NCI-H1048 (cell line): ENCODE measurements at places on chromosomes 1 and 21.

GRCh38 chr1:190022709-190023108 is 455.0 kb downstream of the BRINP3 start:
- DNase-seq, result no peak

DNA sequence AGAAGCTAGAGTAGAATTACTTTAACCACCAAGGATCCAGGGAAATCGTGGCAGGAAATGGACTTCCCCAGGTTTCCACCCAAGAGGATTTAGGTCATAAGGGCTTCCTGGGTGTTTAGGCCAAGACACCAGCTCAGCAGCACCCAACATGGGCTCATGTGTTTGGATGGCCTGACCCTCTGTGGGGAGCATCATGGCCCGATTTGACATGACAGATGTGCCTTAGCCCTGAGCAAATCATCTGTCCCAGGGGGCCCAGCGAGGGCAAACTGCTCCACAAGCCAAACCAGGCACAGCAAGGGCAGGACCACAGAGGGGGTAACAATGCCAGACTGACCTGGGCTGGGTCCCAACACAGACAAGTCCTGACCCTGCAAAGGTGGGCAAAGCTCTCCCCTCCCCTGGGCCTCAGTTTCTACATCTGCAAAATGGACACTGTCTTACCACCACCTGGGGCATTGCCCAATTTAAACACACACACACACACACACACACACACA is 232.8 kb downstream of the MATN1 start:
- no peak for DNase-seq

DNA sequence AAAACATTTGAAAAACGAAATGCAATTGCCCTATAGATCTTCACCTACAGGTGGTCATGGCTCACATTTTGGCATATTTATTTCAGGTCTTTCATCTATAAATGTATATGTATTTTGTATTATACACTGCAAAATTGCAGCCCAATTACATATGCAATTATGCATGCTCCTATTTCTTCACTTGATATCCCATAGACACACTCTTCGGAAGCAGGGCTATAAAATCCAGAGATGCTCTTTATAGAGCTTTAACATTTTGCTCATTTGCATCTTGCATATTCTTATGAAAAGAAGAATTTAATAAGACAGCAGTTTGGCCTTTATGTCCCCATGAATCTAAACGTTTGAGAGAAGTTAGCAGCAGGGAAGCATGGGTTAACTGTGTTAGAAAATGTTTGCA is 44.7 kb upstream of the PALMD start:
- no peak for DNase-seq

- no peak for DNase-seq
These were observed 591.8 kb downstream of the ADGRL2 start for GRCh38 chr1:82392513-82392912.

- peak; percentile 55 for DNase-seq
These were observed 30.0 kb upstream of the ACP6 start for GRCh38 chr1:147700042-147701006.

GRCh38 chr21:41681939-41682718 is 84.7 kb downstream of the RIPK4 start:
- DNase-seq, result no peak

- no peak for DNase-seq
These were observed 40.3 kb downstream of the HSF2BP start for GRCh38 chr21:43618940-43619339.

- DNase-seq, result no peak
These were observed 744 bp upstream of the DDX20 start for GRCh38 chr1:111754984-111755330.

GRCh38 chr21:27525780-27526179 is 558.9 kb upstream of the ADAMTS5 start:
- no peak for DNase-seq

GRCh38 chr1:236018885-236019453 is 45.9 kb downstream of the NID1 start:
- no peak for DNase-seq
